ENCODE measurements at places on chromosomes 3 and 15. TPM values are rescaled to one million over a fixed set of nuclear protein-coding genes. Genes with fewer than 3 reads are reported as not detected.
A peak's percentile ranks its signal among the peaks of the same experiment; 100 is the strongest.

Gene IQCF5
- total RNA-seq = not detected

Gene CCDC80
- not detected for total RNA-seq

Gene RBP2
- not detected for total RNA-seq

Gene CHL1
- not detected for total RNA-seq

Gene PLA2G4D
- total RNA-seq = not detected

Gene MYO5C
- 0.53 TPM for total RNA-seq

Gene RLBP1
- total RNA-seq = not detected

- DNase-seq = no peak
- no peak overlapping the region for H3K27ac ChIP-seq
- H3K4me3 ChIP-seq = no peak overlapping the region
- no peaks in the 10 kb centered on the region for H3K36me3 ChIP-seq
- H3K27me3 ChIP-seq = no peaks in the 10 kb centered on the region
These were observed 33.0 kb upstream of the TMEM158 start for GRCh38 chr3:45259133-45259532.

GRCh38 chr15:51285399-51285798 is 53.0 kb downstream of the CYP19A1 start:
- H3K27ac ChIP-seq = no peak overlapping the region
- H3K36me3 ChIP-seq = no peaks in the 10 kb centered on the region
- no peaks in the 10 kb centered on the region for H3K4me1 ChIP-seq
- DNase-seq = no peak
- no peak overlapping the region for H3K4me3 ChIP-seq
- H3K27me3 ChIP-seq = no peaks in the 10 kb centered on the region

DNA sequence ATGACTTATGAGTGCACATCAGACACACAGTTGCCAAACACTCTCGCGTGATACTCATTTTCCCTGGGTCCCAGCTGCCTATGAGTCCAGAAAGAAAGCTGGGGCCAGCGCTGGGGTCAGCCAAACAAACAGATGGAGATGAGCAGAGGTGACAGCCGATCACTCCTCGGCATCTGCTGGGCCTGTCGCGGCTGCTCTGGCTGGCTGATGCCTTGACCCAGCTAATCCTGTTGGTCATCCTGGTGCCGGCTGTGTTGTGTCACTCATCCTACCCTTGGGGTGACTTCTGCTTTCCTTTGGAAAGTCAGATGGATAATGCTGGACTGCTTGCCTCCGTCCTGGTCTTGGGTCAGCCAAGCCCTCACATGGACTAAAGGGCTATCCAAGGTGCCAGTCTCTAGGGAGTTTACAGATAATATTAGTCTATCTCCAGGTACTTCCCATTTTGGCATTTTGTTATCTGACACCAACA is 105.3 kb upstream of the PDZRN3 start:
- no peaks in the 10 kb centered on the region for H3K4me1 ChIP-seq
- no peak for DNase-seq
- H3K27ac ChIP-seq = no peak overlapping the region
- H3K4me3 ChIP-seq = no peak overlapping the region
- H3K27me3 ChIP-seq = no peaks in the 10 kb centered on the region

DNA sequence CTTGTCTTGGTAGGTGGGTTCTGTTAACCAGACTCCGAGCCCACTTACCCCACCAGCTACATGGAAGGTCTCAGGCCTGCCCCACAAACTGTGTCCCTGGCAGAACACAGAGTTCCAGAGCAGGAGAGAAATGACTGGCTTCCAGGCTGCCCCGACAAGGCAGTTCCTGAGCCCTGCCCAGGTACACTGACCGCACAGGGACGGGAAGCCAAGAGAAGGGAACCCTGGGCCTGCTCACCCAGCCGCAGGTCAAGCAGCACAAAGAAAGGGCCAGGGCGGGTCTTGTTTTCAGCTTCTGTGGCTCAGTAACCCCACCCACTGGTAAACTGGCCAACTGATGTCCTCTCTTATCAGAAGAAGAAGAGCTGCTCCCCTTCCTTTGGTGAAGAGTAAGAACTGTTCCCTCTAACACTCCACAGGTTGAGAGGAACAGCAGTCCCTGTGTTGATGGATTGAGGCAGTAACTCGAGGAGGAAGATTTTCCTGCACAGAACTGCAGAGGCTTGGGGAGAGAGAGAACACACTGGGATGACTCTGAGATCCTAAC is 68.4 kb downstream of the CRTC3 start:
- peak; percentile 34 for DNase-seq
- no peaks in the 10 kb centered on the region for H3K27me3 ChIP-seq
- H3K27ac ChIP-seq = peak overlapping the region; percentile 87
- H3K36me3 ChIP-seq = peaks cover 10% of the 10 kb centered on the region
- H3K4me3 ChIP-seq = no peak overlapping the region
- peaks cover 60% of the 10 kb centered on the region for H3K4me1 ChIP-seq

GRCh38 chr3:188915127-188915526 is 256.6 kb upstream of the TPRG1 start:
- peaks cover 20% of the 10 kb centered on the region for H3K4me1 ChIP-seq
- DNase-seq = no peak
- no peak overlapping the region for H3K4me3 ChIP-seq
- no peaks in the 10 kb centered on the region for H3K36me3 ChIP-seq

DNA sequence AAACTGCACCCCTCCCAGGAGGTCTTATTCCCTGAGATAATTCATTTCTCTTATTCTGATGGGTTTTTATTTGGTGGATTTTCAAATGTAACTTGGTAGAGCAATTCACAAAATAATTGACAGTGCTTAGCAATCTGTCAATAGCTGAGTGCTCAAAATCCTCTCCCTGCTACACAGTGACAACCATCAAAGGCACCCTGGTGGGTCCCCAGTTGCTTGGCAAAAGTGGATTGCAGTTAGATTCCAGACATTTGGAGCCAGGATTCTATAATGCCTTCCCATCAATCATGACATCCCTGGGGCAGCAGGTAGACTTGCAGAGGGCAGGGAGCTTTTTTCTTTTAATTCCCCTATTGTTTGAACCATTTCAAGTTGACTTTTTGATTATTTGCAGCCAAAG is 59.0 kb downstream of the FHIT start:
- H3K27ac ChIP-seq = no peak overlapping the region
- H3K27me3 ChIP-seq = no peaks in the 10 kb centered on the region
- no peak for DNase-seq
- no peaks in the 10 kb centered on the region for H3K4me1 ChIP-seq

GRCh38 chr3:100106094-100106493 is 8.2 kb downstream of the FILIP1L start:
- H3K27me3 ChIP-seq = no peaks in the 10 kb centered on the region
- no peak for DNase-seq
- no peak overlapping the region for H3K27ac ChIP-seq
- H3K36me3 ChIP-seq = no peaks in the 10 kb centered on the region
- H3K4me3 ChIP-seq = no peak overlapping the region

- no peak overlapping the region for H3K27ac ChIP-seq
- no peaks in the 10 kb centered on the region for H3K27me3 ChIP-seq
- no peaks in the 10 kb centered on the region for H3K36me3 ChIP-seq
- H3K4me1 ChIP-seq = no peaks in the 10 kb centered on the region
- DNase-seq = no peak
- no peak overlapping the region for H3K4me3 ChIP-seq
These were observed 184.1 kb downstream of the ZIC4 start for GRCh38 chr3:147222291-147222690.

DNA sequence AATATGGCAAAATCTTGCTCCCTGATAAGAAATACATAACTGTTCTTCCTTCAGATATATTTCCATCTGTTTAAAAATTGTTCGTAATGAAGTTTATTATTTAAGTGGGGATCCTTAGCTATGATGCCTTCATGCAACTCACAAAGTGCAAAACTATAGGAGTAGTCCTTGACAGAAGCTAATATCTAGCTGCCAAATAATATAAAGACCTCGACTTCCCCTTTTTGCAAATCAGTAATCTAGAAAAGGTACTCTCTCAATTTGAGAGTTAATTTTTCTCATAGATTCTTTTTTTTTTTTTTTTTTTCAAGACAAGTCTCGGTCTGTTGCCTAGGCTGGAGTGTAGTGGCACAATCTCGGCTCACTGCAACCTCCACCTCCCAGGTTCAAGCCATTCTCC is 23.0 kb downstream of the SLTM start:
- H3K4me1 ChIP-seq = peaks cover 7% of the 10 kb centered on the region
- H3K27ac ChIP-seq = no peak overlapping the region
- DNase-seq = no peak
- H3K36me3 ChIP-seq = peaks cover 51% of the 10 kb centered on the region
- H3K4me3 ChIP-seq = no peak overlapping the region
- no peaks in the 10 kb centered on the region for H3K27me3 ChIP-seq

- no peaks in the 10 kb centered on the region for H3K36me3 ChIP-seq
- H3K27me3 ChIP-seq = no peaks in the 10 kb centered on the region
These were observed 32.7 kb downstream of the IQSEC1 start for GRCh38 chr3:13040361-13041074.

DNA sequence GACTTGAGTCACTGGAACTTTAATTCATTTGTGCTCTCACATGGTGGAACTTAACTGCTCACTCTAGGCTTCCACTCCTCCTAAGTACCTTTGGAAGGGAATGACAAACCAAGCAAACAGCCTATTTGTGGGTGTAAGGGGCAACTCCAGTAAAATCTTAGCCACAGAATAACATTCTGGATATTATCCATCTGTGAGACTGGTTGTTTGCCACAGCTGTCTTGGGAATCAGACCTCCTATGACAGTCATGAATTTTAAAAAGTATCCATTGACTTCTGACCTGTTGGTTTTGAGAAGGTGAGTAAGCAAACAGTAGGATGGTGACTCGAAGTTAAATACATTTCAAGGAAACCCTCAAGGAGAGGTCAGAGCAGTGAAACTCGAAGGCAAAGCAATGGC is 147.3 kb upstream of the CDIN1 start:
- H3K27ac ChIP-seq = no peak overlapping the region
- H3K4me3 ChIP-seq = no peak overlapping the region
- H3K36me3 ChIP-seq = no peaks in the 10 kb centered on the region
- H3K4me1 ChIP-seq = no peaks in the 10 kb centered on the region

DNA sequence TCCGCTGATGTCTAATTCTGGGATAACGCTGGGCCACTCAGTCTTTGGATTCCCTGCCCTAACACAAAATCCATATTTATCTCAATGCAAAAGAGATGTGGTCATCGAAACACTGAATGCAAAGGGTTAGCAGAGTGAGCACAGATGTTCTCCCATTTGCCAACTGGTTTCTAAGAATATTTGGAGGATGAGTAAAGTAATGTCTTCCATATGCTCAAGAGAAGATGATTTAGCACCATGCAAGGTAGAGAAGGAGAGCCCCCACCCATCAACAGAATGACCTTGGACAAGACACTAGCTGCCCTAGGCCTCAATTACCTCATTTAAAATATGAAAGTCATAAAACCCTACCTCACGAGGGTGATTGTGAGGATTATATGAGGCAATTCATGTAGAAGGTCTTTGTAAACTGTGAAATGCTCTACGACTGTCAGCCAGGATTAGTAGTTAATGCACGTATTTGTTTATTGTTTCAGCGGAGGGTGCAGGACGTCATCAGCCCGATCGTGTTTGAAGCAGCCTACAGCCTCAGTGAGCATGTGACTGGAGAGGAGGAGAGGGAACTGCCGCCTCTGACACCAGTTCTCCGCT is 232.9 kb upstream of the CTDSPL start:
- DNase-seq = no peak
- H3K4me3 ChIP-seq = no peak overlapping the region
- no peak overlapping the region for H3K27ac ChIP-seq
- H3K4me1 ChIP-seq = no peaks in the 10 kb centered on the region
- peaks cover 9% of the 10 kb centered on the region for H3K27me3 ChIP-seq
- H3K36me3 ChIP-seq = no peaks in the 10 kb centered on the region

- no peaks in the 10 kb centered on the region for H3K4me1 ChIP-seq
- H3K27me3 ChIP-seq = no peaks in the 10 kb centered on the region
- DNase-seq = no peak
These were observed 19.1 kb downstream of the HSPBAP1 start for GRCh38 chr3:122774564-122774963.

GRCh38 chr3:56787784-56788256 is 13.9 kb downstream of the ARHGEF3 start:
- peak; percentile 61 for DNase-seq
- H3K36me3 ChIP-seq = peaks cover 17% of the 10 kb centered on the region
- no peak overlapping the region for H3K4me3 ChIP-seq

DNA sequence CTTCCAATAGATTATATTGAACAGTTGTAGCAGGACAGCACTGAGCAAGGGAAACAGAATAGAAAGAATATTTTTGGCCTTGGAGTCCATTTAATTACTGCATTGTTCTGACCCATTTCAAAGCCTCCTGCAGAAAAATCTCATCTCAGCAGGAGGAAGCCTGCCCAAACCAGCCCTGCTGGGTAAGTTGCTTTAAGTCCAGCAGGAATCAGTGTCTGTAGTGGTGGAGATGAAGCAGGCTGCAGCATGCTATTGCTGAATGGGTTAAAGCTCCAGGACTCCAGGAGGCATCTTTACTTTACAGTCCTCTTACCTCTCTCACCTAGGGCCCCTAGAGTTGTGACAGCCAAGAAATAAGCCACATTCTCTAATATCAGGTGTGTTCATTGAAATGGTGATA is 380.3 kb upstream of the THBS1 start:
- H3K27me3 ChIP-seq = no peaks in the 10 kb centered on the region
- no peak overlapping the region for H3K4me3 ChIP-seq
- no peak overlapping the region for H3K27ac ChIP-seq
- H3K4me1 ChIP-seq = no peaks in the 10 kb centered on the region

DNA sequence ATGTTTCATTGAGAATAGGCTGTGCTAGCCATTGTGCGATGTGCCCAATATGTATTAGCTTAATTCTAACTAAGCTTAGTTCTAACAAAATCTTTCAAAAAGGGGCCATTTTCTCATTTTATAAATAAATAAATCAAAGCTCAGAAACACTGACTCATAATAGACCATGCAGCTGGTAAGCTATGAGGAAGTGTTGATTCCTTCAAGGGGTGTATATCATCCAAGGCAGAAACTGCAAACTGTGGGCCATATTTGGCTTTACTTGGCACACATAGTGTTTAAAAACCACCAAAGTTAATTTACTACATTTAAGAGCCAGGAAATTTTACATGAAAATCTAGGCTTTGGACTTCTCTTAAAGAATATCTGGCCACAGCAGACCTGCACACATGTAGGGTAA is 136.5 kb downstream of the ZNF621 start:
- no peaks in the 10 kb centered on the region for H3K36me3 ChIP-seq
- DNase-seq = no peak
- no peak overlapping the region for H3K27ac ChIP-seq
- H3K4me1 ChIP-seq = no peaks in the 10 kb centered on the region
- peaks cover 2% of the 10 kb centered on the region for H3K27me3 ChIP-seq
- H3K4me3 ChIP-seq = no peak overlapping the region
